ENCODE measurements at places on chromosomes 7 and 10. TPM values are rescaled to one million over a fixed set of nuclear protein-coding genes. Genes with fewer than 3 reads are reported as not detected.

Gene SYT15B
- polyA plus RNA-seq: 0.67 TPM

Gene LSM5
- 82.0 TPM for polyA plus RNA-seq

Gene TMEM178B
- 0.21 TPM for polyA plus RNA-seq

Gene AKR1C3
- 38.5 TPM for polyA plus RNA-seq

Gene POMZP3
- 8.3 TPM for polyA plus RNA-seq

Gene UBE3C
- polyA plus RNA-seq: 12.6 TPM

Gene LIPM
- not detected for polyA plus RNA-seq

Gene GRM3
- polyA plus RNA-seq: 0.02 TPM

Gene UCMA
- not detected for polyA plus RNA-seq

Gene ACBD7
- polyA plus RNA-seq: 0.10 TPM

Gene TLX1
- polyA plus RNA-seq: not detected

Gene ASZ1
- polyA plus RNA-seq: not detected

Gene DNAJC12
- polyA plus RNA-seq: 0.75 TPM

Gene FOXP2
- polyA plus RNA-seq: 2.1 TPM

Gene CWF19L1
- polyA plus RNA-seq: 11.5 TPM

Gene TRPV5
- polyA plus RNA-seq: not detected

Gene ANKRD22
- 31.5 TPM for polyA plus RNA-seq

Gene PIP
- not detected for polyA plus RNA-seq

Gene C10orf62
- not detected for polyA plus RNA-seq

Gene SYCE1
- polyA plus RNA-seq: 0.39 TPM

Gene WEE2
- polyA plus RNA-seq: not detected

Gene GCK
- polyA plus RNA-seq: 0.18 TPM

Gene AMZ1
- polyA plus RNA-seq: 0.11 TPM

All from esophagus (tissue), 2 donors.